Stimulated activated naive CD8-positive, alpha-beta T cell treated with anti-CD3 and anti-CD28 coated beads, Interleukin-15, amount 100 ng/mL, for 72 hours (primary cell): ENCODE measurements at places on chromosomes 13 and 19.
A peak's percentile ranks its signal among the peaks of the same experiment; 100 is the strongest.

- no peak for DNase-seq
These were observed 13.0 kb upstream of the ALOX5AP start for GRCh38 chr13:30722361-30722760.

DNA sequence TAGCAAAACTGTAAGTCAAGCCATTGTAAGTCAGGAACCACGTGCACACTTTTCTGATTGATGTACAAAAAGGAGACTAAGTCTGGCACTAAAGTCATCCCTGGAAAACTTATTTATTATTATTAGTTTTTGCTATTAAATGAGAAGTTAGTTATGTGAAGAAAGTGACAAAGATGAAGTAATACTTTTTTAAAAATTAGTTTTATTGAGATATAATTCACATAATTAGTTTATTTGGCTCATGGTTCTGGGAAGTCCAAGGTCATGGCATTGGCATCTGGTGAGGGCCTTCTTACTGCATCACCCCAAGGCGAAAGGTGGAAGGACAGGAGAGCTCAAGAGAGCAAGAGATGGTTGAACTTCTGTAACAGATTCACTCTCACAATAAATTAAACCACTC, 36.9 kb downstream of the GARRE1 start:
- no peak for DNase-seq

DNA sequence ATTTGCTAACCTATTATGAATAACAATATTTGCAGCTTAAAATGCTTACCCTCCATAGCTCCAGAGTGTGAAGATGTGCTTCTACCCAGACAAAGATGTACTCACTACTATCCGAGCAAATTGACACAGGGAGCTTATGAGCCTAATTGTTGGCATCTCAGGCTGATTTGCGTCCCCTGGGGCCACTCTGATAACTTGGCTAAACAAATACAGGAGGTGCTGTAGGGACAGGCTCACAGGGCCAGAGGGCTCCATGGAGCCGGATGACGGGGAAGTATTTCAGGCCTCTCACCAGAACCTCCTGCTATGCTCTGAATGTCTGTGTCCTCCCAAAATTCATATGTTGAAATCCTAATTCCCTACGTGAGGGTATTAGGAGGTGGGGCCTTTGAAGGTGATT, 26.7 kb upstream of the C19orf12 start:
- DNase-seq: no peak

DNA sequence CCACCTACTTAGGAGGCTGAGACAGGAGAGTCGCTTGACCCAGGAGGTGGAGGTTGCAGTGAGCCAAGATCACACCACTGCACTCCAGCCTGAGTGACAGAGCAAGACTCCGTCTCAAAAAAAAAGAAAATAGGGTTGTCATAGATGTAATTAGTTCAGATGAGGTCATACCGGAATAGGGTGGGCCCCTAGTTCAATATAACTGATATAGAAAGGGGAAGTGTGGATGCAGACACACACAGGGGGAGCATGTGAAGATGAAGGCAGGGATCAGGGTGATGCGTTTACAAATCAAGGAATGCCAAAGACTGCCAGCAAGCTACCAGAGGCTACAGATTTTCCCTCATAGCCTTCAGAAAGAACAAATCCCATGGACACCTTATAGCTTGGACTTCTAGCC, 24.3 kb upstream of the EEF1AKMT1 start:
- DNase-seq: no peak

DNA sequence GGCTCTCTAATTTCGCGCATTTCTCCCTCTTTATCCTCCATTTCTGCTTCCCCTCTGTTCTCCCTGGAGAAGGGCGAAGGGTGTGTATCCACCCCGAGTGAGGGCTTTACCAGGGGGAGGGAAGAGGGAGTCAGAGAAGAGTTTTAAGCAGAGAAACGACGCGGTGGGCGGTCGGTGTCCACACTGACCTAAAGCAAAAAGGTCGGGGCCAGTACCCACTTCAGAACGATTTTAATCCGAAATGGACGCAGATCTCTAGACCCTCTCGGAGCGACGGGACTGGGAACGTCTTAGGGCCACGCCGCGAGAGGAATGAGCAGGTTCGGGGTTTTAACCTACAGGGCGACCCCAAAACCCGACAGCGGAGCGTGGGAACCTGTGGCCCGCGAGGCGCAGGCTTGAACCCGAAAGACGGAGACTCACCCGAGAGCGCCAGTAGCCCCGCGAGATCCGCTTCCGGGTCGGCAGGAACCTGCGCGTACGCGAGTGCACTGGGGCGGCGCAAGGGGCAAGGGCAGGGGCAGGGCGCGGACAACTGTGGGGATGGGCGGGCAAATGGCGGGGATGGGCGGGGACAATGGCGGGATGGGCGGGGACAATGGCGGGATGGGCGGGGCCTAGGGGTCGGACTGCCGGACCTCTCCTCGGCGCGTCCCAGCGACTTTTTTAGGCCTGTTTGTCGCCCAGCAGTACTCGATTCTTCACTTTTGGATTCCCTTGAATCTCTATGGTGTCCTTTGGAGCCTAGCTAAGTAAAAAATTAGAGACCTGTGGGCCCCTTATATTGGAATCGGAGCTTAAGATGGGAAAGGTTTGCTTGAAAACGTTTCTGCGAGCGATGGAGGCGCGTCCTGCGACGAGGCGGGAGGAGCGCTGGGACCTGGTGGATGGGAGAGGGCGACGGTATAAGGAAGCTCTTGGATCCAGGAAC, at the start of gene ZNF677:
TSS of gene ZNF677 (minus strand) at position 463 of the 931 bp plus-strand sequence. CDS start 3,323 bp downstream, outside the sequence.
- DNase-seq: peak; percentile 84

- DNase-seq: no peak
These were observed 135.9 kb downstream of the RAP2A start for GRCh38 chr13:97569841-97570240.

DNA sequence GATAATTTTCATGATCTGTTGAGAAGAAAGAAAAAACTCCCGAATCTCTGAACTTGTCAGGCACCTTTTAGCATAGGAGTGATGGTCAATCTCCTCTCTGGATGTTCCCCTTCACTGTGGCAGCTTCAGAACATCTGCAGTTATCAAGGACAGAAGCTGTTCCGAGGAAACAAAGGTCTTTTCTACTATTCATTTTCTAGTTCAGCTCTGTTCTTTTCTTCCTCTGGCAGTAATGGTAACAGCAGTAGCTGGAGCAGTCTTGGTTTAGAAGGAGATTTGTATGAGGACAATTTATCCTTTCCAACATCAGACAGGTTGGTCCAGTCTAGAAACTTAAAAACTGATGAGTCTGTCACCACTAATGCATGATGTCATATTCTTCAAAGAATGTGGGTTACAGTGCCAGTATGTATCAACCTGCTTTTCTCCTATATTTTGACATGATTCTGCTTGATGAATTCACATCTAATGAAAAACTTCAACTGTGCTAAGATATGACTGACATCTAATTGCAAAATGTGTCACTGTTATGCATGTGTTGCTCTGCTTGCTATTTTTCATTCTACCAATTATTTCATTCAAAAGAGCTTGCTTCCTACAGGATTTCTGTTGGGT, 41.0 kb downstream of the AKAP11 start:
- DNase-seq: no peak

- no peak for DNase-seq
These were observed at the start of gene SULT2A1 for GRCh38 chr19:47886010-47886559. SULT2A1 (minus strand) TSS chr19:47886315; CDS start chr19:47886257, 58 bp downstream.

GRCh38 chr13:82947683-82948082, 934.6 kb downstream of the SLITRK1 start:
- DNase-seq: no peak

DNA sequence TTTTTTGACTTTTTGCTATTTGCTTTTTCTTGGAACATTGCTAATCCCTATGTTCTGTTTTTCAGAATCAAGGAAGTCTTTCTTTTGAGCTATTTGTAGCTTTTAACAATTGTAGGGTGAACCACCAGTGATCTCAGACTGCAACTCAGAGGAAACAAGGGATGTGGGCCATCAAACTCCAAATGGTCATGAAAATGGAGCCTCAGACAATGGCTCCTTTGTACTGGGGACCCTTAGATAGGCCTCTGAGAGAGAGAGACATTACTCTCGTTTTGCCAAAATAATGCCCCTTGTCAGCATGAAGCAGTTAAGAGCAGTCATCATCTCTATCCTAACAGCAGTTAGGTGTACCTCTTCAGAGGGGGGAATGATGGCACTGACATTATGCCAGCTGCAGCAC, 56.4 kb upstream of the GJB6 start:
- DNase-seq: no peak

DNA sequence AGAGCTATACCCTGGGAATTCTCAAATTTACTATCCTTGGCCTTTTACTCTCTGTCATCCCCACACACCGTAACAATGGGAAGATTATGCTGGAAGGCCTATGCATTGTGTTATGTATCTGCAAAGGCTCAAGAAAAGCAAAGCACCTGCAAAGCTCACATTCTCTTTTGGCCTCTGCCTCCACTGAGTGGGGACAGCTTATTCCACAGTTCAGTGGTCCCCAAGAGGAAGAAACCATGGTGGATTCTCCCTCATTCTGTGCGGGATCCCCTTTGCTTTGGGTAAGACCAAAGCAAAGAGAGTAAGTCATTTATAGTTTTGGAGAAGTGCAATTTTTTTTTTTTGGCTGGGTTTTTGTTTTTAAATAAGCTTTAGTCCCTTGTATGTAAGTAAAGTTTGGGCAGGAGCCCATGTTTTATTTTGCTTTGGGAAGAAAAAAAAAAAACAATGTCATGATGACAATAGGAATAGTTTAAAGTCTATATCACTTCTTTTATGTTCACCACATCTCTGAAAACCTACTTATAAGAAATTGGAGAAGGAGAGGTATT, 530.6 kb downstream of the FGF9 start:
- no peak for DNase-seq

GRCh38 chr13:38399535-38399934, 49.9 kb downstream of the UFM1 start:
- DNase-seq: no peak

DNA sequence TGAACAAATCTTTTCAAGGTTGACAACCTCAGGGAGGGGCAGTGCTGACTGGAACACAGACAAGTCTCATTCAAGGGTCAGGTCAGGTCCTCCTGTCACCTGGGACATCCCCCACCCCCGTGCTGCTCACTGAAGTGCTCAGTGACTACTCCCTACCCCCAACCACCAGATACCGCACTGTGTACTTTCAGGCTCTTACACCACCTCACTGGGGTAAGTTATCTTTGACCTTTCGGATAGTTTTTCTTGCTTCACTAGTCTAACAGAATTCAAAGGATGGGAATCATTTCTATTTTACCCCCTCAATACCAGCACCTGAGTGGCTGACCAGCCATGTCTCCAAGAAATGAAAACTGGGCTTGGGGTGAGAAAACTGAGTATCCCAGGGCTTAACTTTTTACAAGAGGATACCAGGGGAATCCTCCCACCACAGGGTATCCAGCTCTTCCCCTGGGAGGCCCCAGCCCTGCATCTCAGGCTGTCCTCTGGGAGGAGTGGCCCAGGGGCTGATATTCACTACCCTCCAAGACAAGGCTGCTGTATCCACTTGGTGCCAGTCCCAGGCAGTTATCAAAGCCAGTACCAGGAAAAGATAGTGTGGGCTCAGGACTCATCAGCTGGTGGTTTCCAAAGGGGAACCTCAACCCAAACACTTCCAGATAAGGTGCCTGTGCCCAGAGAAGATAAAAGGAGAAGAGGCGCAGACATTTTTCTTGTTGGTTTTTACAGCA, 2.1 kb downstream of the ZNF563 start:
- peak; percentile 92 for DNase-seq

GRCh38 chr13:93715866-93716265, 489.3 kb downstream of the GPC6 start:
- DNase-seq: no peak

- DNase-seq: no peak
These were observed 32.9 kb downstream of the NAXD start for GRCh38 chr13:110648146-110648819.

DNA sequence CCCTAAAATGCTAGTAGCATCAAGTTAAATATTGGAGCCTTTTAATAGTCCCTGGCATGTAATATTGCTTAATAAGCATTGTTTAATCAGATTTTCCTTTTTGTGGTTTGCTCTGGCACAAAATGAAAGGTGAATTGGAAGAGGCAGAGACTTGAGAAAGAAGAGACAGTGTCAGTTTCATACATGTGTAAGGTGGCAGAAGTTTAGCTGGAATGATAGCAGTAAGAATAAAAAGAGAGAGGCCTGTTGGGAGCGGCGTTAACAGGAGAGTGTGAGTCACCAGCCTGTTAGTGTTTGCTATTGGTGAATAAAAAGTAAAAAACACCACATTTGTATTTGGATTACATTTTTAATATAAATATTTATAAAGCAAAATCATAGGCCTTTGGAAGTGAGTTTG, 145.3 kb downstream of the PDS5B start:
- DNase-seq: no peak

- no peak for DNase-seq
These were observed 70.6 kb downstream of the MTUS2 start for GRCh38 chr13:28890712-28891111.

DNA sequence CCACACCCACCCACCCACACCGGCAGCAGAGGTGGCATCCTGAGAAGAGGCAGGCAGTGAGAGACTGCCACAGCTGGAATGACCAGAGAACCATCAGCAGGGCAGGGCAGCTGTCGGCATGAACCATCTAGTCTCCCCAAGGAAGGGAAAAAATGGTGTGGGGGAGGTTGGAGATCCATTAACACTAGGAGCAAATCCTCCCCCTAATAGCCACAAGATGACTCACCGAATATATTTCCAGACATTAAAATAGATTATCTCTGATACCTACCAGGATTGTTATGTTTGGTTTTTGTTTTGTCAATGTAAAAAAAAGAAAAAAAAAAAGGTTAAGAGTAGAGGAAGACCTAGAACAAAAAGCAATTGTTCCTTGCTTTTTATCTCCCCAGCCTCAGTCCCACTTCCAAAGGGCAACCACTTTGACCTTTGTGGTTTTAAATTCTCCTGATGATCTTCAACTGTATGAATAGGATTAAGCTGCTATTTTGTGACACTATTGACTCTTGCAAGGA, 34.2 kb downstream of the THSD1 start:
- DNase-seq: no peak

GRCh38 chr13:50033725-50034124, 18.5 kb downstream of the KCNRG start:
- DNase-seq: no peak

- DNase-seq: no peak
These were observed 1453.1 kb downstream of the UQCRFS1 start for GRCh38 chr19:27759896-27760295.

- DNase-seq: no peak
These were observed 46.0 kb downstream of the GNG7 start for GRCh38 chr19:2656533-2656932.

GRCh38 chr13:25678398-25678797, 306.6 kb downstream of the ATP8A2 start:
- DNase-seq: no peak

- DNase-seq: no peak
These were observed 492.6 kb downstream of the COG6 start for GRCh38 chr13:40148101-40148500.

DNA sequence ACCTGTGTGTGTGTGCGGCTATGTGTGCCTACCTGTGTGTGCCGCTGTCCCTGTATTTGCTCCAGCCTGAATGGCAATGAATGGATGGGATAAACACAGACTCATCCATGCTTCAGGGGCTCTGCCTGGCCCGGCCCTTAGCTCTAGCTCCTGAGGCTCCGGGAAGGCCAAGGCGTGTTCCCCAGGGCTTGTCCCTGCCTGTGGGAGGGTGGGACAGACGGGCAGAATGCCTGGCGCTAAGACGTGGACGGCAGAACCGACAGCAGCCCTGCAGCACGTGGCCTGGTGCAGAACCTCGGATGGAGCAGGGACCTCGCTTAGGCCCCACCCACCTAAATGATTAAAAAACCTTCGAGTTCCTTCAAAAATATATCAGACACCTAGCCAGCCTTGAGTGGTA, 57.8 kb upstream of the C13orf46 start:
- no peak for DNase-seq

- no peak for DNase-seq
These were observed 6.3 kb downstream of the PTOV1 start for GRCh38 chr19:49857061-49857837.
